ENCODE measurements at places on chromosomes 6 and 20. TPM values are rescaled to one million over a fixed set of nuclear protein-coding genes. Genes with fewer than 3 reads are reported as not detected.

DNA sequence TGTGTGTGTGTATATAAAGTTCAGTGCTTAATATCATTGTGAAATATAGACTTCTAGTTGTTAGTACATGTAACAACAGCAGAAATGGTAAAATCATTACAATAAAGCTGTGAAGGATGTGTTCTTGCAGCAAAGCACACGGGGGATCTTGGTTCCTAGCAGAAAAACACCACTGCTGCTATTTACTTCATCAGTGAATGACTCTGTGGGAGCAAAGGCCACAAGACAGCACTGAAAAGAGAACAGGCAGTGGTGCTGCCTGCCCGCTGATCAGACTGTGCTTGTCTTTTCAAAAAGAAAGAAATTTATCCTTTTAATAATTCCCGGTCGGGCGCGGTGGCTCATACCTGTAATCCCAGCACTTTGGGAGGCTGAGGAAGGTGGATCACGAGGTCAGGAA is 689.9 kb upstream of the CITED2 start:
- no peak for DNase-seq

GRCh38 chr6:157151989-157152388 is 171.3 kb downstream of the TMEM242 start:
- DNase-seq, result no peak

DNA sequence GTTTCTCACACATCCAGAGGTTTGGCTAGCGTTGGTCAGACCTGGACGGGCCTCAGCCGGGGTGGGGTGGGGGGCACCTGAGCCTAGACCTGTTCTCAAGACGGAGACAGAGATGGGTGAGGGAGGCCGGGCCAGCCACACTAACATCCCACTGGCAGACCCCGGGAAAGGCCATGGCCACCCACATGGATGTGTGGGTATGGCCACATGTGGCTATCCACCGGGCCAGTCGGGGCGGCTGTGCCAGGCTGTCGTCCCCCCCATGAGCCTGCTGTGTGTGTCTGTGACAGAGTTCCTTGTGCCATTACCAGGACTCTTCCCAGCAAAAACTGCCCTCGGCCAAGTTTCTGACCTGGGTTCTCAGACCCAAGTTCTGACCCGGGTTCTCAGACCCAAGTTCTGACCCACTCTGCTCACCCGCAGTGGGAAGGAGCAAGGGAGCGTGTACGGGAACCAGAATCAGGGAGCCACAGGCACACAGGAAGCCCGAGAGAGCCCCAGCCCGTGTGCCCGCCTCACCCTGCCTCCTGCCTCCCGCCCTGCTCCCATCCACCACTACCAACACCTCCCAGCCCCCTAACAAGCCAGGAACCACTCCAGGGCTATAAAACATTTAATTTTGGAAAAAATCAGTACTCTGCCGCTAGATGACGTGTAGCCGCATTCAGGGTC is 255.5 kb downstream of the TAF4 start:
- DNase-seq, result no peak

- peak; percentile 16 for DNase-seq
Observed at GRCh38 chr6:118551063-118552053, 3.3 kb downstream of the PLN start.

GRCh38 chr6:7723041-7723447 is 2.9 kb upstream of the BMP6 start:
- peak; percentile 68 for DNase-seq

- DNase-seq, result no peak
Observed at GRCh38 chr6:74280130-74280692, 584.2 kb downstream of the CD109 start.

DNA sequence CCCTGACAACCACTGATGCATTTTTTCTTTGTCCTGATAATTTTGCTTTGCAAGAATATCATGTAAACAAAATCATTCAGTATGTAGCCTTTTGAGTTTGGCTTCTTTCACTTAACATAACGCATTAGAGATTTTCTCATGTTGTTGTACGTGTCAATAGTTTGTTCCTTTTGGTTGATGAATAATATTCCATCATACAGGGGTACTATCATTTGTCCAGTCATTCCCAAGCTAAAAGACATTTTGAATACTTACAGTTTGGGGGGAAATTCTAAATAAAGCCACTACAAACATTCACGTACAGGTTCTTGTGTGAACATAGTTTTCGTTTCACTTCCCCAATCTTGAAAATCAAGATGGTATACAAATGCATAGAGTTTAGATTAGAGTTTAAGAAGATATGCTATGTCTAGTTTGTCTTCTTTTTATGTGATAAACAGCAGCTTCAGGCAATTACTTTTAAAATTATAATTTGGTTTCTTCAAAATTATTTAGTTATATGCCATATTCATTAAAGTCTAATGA is 5.2 kb downstream of the HAO1 start:
- DNase-seq, result no peak

DNA sequence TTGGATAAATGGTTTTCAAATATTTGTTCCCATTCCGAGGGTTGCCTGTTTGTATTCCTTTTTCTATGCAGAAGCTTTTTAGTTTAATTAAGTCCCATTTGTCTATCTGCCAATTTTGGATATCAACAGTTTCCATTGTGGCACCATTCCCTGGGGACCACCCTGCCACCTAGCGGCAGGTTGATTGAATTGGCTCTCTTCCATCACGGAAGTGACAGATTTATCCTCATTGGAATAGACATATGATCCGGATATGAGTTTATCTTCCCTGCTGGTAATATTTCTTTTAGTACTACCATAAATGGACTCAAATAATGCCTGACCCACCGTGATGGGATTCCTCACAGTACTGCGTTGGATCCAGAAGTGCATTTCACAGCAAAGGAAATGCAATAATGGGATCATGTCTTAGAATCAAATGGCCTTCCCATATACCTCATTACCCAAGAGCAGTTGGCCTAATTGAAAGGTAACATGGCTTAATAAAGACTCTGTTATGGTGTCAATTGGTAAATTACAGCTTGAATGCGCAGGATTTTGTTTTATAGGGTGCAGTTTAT is 327.0 kb downstream of the BMP2 start:
- DNase-seq, result peak; percentile 60

DNA sequence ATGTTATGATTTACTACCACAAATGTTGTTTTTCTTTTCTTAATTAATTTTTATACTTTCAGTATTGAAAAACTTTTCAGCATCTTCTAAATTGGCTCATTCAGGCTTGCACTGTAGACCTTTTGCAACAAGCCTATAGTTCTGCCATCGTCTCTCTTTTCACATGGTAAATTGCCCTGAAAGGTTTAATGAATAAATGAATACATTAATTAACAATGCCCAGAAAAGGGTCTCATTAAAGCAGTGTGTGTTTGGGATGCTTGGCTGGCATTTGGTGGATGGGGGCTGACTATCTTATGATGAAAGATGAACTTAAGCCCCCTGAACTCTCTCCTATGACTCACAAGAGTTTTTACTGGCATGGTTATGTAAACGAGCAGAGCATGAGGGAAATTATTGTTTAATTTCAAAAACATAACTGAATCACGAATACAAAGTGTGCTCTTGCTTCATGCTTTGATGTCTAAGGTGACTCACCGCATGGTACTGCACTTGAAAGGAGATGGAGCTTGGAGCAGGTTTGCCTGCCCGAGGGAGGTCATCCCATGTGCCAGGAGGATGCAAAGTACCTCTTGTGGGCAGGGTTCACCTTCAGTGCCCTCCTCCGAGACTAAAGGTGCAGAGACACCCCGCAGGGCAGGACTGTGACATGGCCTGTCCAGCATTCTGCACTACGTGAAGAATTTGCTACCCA is 13.8 kb upstream of the PCK1 start:
- DNase-seq, result peak; percentile 61

GRCh38 chr6:40376113-40376650 is 211.0 kb downstream of the LRFN2 start:
- no peak for DNase-seq

Gene HLA-DPA1
- 29.2 TPM for total RNA-seq

Gene THBS2
- total RNA-seq, result not detected

Gene PAK5
- total RNA-seq, result 0.07 TPM

Gene STK38
- 70.3 TPM for total RNA-seq

Gene TRIM27
- 85.8 TPM for total RNA-seq

Gene COL21A1
- total RNA-seq, result 1.8 TPM

All from Calu3 (cell line).